DMS 273 treated with DMSO at 0.1 percent for 48 hours (cell line): ENCODE measurements at places on chromosomes 3 and 15.

DNA sequence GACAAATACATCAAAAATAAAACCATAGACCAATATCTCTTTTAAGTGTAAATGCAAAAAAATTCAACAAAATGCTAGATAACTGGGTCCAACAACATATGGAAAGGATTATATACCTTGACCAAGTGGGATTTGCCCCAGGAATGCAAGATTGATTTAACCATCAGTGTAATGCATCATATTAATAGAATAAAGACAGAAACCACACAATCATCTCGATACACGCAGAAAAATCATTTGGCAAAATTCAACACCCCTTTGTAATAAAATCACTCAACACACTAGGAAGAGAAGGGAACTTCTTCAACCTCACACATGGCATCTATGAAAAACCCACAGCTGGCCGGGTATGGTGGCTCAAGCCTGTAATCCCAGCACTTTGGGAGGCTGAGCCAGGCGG is 19.5 kb downstream of the GREM1 start:
- no peak for DNase-seq

DNA sequence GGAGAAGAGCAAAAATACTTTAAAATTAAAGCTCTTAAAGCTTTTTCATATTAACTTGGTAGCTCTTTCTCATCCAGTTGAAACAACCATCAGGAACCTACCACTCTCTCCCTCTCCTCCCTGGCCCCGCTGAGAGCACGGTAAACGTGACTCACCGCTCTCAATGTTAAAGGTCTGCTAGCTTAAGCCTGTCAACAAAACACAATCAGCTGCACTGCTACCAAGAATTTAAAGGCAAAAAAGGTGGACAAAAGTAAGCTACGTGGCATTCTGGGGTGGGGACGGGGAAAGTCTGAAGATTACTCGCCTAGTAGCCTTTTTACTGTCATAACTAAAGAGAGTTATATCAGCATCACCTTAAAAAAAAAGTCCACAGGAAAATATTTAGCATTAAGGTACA is 8.4 kb upstream of the GP5 start:
- no peak for DNase-seq

DNA sequence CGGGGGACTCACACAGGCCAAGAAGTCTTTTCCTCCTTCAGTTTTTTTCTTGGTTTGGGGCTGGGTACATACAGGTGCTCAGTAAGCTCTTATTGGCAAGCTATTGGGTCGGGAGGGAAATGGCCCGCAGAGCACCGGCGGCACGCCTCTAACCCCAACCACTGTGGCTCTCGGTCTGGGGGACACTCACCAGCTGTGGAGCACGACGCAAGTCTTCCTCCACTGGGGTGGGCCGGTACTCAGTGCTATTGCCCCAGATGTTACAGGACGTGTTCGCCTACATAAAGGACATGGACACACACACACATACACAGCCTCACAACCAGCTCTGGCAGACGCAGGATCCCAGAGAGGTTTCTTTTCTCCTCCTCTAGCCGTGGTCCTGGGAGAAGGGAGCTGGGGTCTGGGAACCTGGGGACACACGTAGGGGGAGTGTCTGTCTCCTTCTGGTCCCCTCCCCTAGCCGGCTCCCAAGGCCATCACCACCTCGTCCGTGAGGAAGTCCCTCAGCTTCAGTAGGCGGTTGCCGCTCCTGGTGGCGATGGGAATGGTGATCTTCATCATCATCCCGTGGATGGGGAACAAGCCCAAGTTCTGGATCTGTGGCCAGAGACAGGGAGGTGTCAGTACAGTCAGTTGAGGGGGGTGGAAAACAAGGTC is 33.4 kb downstream of the FEM1B start:
- DNase-seq = no peak

DNA sequence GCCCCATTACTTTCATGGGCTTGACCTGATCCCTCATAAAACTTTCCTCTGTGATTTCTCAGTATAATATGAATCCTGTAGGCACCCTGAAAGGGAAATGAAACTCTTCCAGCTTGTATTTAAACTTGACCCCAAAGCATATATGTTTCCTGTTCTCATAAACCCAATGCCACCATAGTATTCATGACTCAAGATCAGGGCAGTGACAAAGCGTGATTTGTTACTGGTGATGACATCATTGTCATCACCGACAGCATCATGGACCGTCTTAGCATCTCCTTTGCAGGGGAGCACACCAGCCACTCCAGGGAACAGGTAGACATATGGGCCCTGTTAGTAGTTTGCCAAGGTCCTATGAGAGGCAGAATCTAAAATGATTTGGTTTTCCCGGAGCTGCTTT is 741.2 kb downstream of the NR2F2 start:
- no peak for DNase-seq
